AG09319 (cell line): ENCODE measurements at places on chromosomes 3 and 15.

DNA sequence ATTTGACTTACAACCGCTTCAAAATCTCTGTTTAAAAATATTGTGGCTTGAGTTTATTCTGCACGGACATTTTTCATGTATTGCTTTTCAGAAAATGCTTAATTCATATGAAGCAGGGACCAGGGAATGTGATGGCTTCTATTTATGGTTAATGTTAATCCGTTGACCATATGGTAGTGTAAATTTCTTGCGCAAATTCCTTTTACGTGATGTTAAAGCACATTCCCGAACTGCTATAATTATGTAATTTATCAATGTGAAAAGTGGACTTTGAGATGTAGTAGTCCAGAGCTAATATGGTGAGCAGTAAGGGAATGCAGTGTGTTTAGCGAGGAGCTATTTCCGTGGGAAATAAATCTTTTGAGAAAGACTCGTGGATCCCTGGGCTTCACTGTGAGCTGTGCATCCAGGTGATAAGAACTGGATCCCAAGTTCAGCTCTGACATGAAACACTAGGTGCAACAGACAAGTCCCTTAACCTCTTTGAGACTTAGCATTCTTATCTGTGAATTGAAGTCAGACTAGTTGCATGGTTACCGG lies 27.3 kb downstream of the ANAPC13 start:
- DNase-seq, result no peak

GRCh38 chr15:47607695-47608094 lies 109.6 kb upstream of the SEMA6D start:
- DNase-seq, result no peak

GRCh38 chr3:37545479-37545878 lies 316.2 kb upstream of the CTDSPL start:
- no peak for DNase-seq

DNA sequence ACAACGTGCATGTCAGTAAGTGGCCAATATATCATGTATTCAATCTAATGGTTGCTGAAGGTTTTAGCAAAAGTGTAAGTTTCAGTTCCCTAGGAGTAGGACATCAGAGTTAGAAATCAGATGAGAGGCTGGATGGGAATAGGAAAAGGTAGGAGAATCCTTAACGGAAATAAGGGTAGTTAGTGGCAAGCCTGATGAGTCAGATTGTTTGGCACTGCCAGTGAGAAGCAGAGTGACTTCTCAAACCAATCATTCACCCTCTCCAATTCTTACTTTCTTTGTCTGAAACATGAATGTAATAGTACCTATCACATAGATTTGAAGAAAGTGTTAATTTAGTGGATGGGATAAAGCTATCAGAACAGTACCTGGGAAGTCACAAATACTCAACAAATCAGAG lies 894.0 kb downstream of the NTRK3 start:
- DNase-seq, result no peak

- DNase-seq, result no peak
Observed at GRCh38 chr3:105798381-105798934, 70.4 kb downstream of the CBLB start.

DNA sequence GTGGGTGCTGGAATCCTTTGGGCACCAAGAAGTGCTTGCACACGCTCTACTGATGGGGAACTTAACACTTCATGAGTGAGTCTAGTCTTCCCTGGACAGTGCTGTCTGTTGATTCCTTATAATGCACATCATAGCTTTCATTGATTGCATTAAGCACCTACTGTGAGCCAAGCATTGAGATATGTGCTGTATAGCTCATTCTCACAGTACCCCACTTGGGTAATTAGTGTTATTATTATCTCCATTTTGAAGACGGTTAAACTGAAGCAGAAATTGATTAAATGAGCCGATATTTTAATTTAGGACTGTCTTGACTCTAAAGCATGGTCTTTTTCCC lies 504 bp upstream of the PDHB start:
- no peak for DNase-seq

DNA sequence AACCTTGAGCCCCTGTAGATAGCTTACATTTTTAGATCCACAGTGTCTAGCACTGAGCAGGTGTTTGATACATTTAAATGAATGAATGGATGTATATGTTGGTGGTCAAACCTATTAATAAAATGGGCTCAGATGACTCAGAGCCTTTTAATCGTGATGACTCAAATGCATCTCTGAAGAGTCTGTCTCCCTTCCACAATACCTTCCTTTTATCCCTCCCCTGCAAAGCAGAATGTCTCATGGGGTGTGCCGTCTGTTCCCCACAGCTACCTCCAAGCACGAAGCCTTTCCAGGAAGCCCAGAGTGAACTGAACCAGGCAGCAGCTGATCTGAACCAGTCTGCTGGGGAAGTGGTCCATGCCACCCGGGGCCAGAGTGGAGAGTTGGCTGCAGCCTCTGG lies 303.5 kb upstream of the TPM1 start:
- no peak for DNase-seq

- DNase-seq, result no peak
Observed at GRCh38 chr3:16869261-16870005, 15.3 kb upstream of the PLCL2 start.

GRCh38 chr3:172210355-172210754 lies 171.0 kb downstream of the FNDC3B start:
- DNase-seq, result no peak

GRCh38 chr3:188697127-188697526 lies 474.6 kb upstream of the TPRG1 start:
- DNase-seq, result no peak

DNA sequence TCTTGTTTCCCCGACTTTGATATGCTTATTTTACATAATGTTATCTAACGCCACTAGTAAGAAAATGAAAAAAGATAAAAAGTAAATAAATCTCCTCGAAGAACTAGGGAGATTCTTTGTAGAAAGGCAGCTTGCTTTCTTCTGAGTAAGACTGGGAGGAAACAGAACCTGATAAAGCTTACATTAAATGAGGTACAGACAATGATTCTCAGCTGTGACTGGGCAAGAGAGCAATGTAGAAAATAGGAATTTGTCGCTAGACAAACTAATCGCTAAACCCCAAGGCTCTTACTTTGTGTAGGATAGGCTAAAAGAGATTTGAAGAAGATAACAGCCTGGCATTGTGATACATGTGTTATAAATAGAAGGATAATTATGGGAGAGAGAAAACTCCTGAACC lies 919.0 kb upstream of the ALCAM start:
- DNase-seq, result no peak
